NCI-H345 (cell line): ENCODE measurements at places on chromosomes 5 and 9.
A peak's percentile ranks its signal among the peaks of the same experiment; 100 is the strongest.

- no peak for DNase-seq
These were observed 298.0 kb downstream of the SPOCK1 start for GRCh38 chr5:137200906-137201700.

DNA sequence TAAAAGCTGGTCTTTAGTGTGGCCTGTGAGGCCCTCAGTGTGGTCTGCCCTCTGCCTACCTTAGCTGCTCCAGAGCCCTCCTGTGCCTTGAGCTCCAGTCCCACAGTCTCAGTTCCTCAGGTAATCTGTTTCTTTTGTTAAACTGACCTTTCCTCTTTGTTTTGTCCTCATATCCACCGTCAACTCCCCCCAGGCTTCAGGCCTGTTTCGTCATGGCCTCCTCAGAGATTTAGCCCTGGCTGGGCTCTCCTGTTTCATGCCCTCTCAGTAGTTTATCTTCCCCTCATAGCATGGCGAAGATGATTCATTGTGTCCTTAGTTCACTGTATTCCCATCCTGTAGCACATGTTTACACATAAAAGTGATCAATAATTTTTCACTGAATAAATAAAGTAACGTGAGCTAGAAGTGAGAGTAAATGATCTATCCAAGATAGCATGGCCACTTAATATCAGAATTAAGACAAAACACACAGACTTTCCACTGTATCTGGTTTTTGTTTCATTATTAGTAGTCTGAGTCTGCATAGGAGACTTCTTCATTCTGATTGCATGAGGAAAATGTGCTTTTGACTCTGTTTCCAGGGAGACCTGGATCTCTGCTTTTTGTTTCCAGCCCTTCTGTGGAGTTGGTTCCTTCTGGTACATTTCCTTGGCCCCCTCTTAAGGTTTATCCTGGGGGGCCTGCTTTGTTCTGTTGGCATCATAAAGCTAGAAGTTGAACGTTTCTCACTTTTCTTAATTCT, 70.5 kb downstream of the SNX24 start:
- no peak for DNase-seq

- no peak for DNase-seq
These were observed 13.7 kb upstream of the ADRA1B start for GRCh38 chr5:159902444-159903121.

DNA sequence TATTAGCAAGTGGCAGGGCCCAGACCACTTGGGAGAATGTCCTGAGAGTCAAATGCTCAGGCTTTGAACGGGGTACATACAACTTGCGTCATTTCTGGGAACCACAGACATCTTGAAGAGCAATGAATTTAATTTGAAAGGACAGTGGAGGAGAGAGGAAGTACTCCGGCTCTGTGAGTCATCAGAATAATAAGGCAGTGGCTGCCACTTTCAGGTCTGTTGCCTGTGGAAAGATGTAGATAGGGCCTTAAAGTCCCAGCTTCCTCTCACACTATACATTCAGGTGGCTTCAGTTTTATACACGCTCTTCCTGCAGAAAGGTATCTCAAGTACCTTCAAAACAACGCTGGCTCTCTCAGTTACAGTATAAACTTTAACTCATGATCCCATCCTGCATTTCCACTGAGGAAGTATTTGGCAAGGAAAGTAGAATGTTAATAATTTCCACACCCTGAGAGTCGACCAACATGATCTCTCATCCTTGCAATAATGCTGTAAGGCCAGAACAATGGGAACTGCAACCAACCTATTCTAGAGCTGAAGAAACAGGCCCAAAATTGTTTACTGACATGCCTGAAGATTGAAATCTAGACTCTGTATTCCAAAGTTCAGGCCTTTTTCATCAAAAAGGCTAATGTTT, 6.8 kb upstream of the PRUNE2 start:
- no peak for DNase-seq

GRCh38 chr5:57102905-57103255, 71.0 kb upstream of the GPBP1 start:
- no peak for DNase-seq

DNA sequence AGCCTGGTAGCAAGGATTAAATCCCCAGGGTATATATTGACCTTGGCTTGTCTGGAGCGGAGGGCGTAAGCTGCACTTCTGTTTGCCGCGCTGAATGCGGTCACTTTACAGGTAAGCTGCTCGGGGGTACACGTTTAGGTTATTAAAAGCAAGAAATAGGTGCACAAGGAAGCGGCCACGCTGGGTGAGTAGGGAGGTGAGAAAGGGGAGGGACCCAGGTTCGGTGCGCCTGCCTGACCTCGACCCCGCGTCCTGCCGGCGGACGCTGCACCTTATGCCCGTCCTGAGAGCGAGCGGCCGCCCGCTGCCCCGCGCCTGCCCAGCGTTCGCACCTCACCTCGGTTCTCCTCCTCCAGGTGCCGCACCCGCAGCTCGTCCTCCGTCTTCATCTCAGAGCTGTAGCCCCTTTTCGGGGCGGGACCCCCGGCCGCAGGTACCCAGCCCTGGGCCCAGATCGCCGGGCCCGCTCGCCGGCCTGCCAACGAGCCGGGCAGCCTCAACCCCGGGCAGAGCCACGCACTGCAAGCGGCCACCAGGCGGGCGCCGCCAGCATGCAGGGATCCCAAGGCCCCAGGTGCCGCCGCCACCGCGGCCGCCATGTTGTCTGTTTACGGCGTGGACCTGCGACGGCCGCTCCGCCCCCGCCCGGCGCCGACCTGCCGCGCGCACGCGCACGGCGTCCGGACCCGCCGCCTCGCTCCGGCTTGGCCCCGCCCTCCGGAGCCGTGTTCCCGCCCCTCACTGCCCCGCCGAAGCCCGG, at the start of gene AUH:
Gene AUH (minus strand): TSS at position 628 of the 760 bp plus-strand sequence. CDS start 29 bp downstream, at position 599.
- DNase-seq, result peak; percentile 80

DNA sequence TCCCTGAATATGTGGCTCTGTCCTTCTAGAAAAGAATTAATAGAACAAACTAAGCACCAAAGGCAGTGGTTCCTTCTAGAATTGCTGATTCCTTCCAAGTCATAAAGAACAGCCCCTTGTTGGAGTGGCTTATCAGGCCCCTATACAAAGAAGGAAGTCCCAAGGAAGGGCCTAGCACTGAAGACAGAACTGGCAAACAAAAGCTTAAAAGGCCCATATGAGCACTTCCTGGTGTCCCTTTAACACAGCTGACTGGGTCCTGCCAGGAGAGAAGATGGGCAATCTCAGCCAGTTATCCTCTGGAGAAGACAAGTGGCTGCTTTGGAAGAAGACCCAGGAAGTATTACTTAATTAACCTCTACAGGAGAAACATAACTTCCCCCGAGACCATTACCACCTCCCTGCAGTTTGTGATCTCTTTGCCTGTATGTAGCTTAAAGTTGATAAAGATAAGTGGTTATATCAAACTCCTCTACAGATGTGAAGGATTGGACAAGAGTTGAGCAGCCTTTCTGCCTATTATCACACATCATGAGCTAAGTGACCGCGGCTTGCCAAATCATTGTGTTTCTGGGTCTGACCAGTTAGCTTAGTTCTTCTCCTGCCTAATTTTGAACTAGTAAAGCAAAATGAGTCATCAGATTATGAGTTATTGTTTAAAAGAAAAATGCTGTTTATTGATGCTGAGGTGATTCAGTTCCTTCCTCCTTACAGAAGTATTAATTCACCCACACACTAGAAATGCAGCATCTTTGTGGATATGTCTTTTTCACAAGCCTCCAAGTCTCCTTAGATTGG, 13.3 kb upstream of the STING1 start:
- no peak for DNase-seq

DNA sequence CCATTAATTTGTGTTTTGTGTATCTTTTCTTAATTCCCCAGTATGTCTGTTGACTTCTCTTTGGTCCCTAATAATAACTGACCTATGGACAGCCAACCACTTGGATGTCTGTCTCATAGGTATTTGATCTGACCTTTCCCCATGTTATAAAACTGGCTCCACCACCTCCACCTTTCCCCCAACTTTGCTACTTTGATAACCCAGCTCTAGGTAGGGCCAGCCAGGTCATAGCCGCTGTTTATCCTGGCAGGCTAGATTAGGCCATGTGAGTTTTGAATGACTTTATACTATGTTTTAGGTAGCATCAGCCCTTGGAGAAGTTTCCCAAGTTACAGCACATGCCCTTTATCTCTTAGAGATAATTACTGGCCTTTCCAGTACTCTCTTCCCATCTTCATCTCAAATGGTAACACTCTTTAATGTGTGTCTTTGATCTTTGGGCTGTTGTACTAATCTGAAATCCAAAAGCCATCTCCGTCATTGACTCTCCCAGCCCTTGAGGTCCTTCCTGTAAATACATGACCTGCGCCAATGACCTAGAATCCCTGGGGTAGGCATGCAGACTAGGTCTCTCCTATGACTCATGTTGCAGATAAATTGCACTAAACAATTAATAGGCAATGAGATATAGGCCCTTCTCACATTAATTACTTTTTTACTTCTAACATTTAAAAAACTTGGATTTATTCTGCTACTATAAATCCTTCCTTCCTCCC, 152.6 kb downstream of the CD180 start:
- no peak for DNase-seq

DNA sequence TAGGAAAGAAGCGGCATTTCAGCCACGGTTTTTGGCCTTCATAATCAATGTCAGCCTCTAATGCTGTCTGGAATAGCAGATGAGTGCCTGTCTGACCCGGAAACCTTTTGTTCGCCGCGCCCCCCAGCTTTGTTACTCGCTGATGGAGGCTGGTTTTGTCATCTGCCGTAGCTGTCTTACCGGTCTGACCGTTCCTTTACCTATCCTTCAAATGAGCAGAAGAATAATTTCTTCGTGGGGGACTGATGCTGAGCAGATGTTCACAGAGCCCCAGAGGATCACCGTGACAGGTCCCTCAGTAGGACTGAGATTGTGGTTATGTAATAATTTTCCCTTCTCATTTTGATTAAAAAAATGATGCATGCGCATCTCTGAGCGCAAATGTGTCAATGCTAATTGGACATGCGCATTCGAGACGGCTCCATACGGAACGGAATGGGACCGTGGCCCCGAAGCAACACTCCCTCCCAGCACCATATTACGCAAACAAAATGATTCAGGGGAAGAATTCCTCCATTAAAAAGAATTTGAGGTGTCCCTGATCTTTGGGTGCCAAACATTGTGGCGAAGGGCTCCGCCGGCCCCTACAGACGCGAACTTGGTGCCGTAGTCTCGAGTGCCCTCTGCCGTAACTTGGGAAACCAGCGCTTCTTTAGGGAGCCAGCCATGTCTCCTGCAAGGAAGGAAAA, 27.6 kb downstream of the TLX3 start:
- DNase-seq, result peak; percentile 61

- DNase-seq, result no peak
These were observed 7.6 kb downstream of the SLC6A7 start for GRCh38 chr5:150197476-150197875.

GRCh38 chr9:23567516-23568165, 258.4 kb downstream of the ELAVL2 start:
- DNase-seq, result no peak

DNA sequence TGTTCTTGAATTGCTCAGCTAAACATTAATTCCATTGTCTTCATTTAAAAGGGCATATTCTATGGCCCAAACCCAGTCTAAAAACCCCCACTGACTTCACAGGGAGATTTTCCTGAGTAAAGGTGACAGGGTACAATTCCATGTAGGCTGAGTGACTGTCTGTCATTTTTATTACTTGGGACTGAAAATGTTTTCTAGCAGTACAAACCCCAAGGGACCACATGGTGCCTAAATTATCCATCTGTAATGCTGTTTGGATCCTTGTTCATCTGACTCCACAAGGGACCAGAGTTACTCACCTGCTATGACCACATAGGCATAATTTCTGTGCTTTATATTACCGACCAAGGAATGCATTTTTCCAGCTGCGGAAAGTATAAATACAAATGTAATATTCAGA, 349.1 kb downstream of the ZNF608 start:
- DNase-seq, result no peak

- DNase-seq, result peak; percentile 27
These were observed 5.8 kb upstream of the SNAPC3 start for GRCh38 chr9:15416880-15417279.
